ENCODE measurements at places on chromosomes 13 and 19. TPM values are rescaled to one million over a fixed set of nuclear protein-coding genes. Genes with fewer than 3 reads are reported as not detected.
A peak's percentile ranks its signal among the peaks of the same experiment; 100 is the strongest.

GRCh38 chr13:40344270-40345148, 321.9 kb downstream of the FOXO1 start:
- DNase-seq: peak; percentile 47

GRCh38 chr19:41627966-41628675, 1.2 kb upstream of the CEACAM4 start:
- no peak for DNase-seq

GRCh38 chr13:27860743-27861142, 59.1 kb upstream of the PDX1 start:
- DNase-seq: no peak

DNA sequence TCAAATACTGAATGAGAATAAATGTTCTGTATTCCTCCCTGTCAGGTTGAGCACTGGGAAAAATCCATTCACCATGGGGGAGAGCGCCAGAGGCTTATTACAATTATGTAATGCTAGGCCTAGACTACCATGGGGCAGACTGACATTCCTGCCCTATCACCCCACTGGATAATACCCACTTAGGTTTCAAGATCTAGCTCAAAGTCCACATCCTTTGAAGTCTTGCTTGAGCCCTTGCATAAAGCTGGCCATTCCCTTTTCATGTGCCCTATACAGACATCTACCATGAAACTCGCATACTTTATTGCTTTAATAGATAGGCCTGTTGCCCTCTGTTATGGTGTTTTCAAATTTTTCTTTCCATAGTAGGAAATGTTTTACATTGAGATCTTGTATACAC, 149.3 kb downstream of the RGCC start:
- no peak for DNase-seq

GRCh38 chr19:28468701-28469459, 744.1 kb downstream of the UQCRFS1 start:
- DNase-seq: no peak

DNA sequence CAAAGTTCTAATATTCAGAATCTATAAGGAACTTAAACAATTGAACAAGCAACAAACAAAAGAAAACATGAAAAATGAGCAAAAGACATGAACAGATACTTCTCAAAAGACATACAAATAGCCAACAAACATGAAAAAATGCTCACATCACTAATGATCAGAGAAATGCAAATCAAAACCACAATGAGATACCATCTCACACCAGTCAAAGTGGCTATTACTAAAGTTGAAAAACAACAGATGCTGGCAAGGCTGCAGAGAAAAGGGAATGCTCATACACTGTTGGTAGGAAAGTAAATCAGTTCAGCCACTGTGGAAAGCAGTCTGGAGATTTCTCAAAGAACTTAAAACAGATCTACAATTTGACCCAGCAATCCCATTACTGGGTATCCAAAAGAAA, 74.3 kb downstream of the CRYL1 start:
- peak; percentile 65 for DNase-seq

- DNase-seq: no peak
Observed at GRCh38 chr19:15810335-15810734, 5.1 kb downstream of the OR10H1 start.

DNA sequence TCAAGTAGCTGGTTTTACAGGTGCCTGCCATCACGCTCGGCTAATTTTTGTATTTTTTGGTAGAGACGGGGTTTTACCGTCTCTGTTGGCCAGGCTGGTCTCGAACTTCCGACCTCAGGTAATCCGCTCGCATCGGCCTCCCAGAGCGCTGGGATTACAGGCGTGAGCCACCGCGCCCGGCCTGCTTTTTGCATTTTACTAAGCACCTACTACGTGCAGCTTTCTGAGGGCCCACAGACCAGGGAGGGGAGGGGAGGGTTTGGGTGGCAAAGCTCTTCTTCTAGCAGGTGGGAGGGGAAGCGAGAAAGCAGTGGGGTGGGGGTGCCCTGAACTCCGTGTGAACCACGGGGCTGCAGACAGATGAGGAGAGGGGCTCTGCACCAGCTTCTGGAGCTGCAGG, 15.0 kb downstream of the PALM start:
- no peak for DNase-seq

DNA sequence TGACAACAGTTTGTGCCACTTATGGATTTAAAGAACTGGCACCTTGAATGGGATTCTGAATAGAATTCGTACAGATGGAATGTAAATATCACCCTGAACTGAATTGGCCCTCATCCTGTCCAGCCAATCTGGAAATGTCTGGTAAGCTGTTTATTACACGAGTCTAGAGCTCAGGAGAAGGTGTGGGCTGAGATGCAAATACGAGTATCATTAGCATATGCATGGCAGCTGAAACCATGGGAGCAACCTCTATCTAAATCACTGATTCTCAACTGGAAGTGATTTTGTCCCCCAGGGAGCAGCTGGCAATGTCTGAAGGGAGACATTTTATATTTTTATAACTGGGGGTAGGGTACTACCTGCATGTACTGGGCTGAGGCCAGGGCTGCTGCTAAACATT, 15.6 kb upstream of the VWA8 start:
- DNase-seq: no peak

The ZNF480 gene
- total RNA-seq: 8.2 TPM

The YJEFN3 gene
- total RNA-seq: 0.43 TPM

The SHD gene
- total RNA-seq: not detected

The GAPDHS gene
- total RNA-seq: not detected

The GRIK5 gene
- total RNA-seq: not detected

The MAP2K7 gene
- 12.2 TPM for total RNA-seq

The CYP2A6 gene
- total RNA-seq: not detected

The APC2 gene
- 0.32 TPM for total RNA-seq
